Metanephros (tissue), 2 donors: ENCODE measurements at places on chromosomes 7 and 10. TPM values are rescaled to one million over a fixed set of nuclear protein-coding genes. Genes with fewer than 3 reads are reported as not detected.

SCD gene
- total RNA-seq = 15.6 TPM

HABP2 gene
- total RNA-seq = 0.53 TPM

FAM24B gene
- total RNA-seq = 5.8 TPM

TMEM139 gene
- total RNA-seq = 18.1 TPM

IL2RA gene
- total RNA-seq = 1.5 TPM

ITIH5 gene
- total RNA-seq = 23.5 TPM

HOXA2 gene
- 4.0 TPM for total RNA-seq

NXPH1 gene
- 0.23 TPM for total RNA-seq

FFAR4 gene
- 0.23 TPM for total RNA-seq

TRIM73 gene
- total RNA-seq = 6.3 TPM

CD36 gene
- total RNA-seq = 133 TPM

LRMDA gene
- total RNA-seq = 22.6 TPM

ACBD7 gene
- total RNA-seq = 5.1 TPM

RNLS gene
- 19.2 TPM for total RNA-seq

SPDYE11 gene
- total RNA-seq = not detected

ZNF394 gene
- total RNA-seq = 30.5 TPM

MMD2 gene
- total RNA-seq = not detected

PKD1L1 gene
- total RNA-seq = 0.58 TPM

FAM25A gene
- not detected for total RNA-seq

SPDYE16 gene
- 0.53 TPM for total RNA-seq

NPY4R gene
- not detected for total RNA-seq

ERVW-1 gene
- total RNA-seq = not detected

TMEM72 gene
- 87.1 TPM for total RNA-seq

ELFN1 gene
- total RNA-seq = 21.7 TPM

JCAD gene
- total RNA-seq = 28.4 TPM

EPO gene
- not detected for total RNA-seq

OGDH gene
- total RNA-seq = 98.9 TPM

NPY4R2 gene
- not detected for total RNA-seq

ADAM8 gene
- 11.7 TPM for total RNA-seq

TRIM50 gene
- 0.18 TPM for total RNA-seq

GPR26 gene
- not detected for total RNA-seq

CUBN gene
- total RNA-seq = 157 TPM
